ENCODE measurements at places on chromosomes 12 and 14.
A peak's percentile ranks its signal among the peaks of the same experiment; 100 is the strongest.

GRCh38 chr14:93685121-93685895, 103.0 kb downstream of the PRIMA1 start:
- DNase-seq: no peak

DNA sequence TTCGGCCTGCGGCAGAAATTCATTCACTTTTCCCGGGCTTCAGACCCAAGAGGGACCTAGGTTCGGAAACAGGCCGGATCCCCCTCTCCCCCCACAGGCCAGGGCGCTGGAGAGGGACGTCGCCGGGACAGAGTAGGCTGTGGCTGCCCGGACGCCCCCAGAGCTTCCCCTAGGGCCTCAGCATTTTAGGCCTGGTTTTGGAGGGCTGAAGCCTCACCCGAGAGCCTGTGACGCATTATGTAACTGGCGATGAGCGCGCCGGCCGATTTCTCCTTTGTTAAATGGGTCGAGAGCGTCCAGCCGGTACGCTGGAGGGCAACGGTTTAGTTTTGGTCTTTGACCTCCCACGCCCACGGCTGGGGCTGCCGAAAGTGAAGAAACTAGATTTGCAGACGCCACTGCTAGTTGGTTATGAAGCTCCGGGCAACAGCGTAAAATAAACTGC, 657 bp downstream of the PEBP1 start:
- DNase-seq: no peak

- DNase-seq: no peak
These were observed 69.9 kb downstream of the ARL6IP4 start for GRCh38 chr12:123050331-123050831.

DNA sequence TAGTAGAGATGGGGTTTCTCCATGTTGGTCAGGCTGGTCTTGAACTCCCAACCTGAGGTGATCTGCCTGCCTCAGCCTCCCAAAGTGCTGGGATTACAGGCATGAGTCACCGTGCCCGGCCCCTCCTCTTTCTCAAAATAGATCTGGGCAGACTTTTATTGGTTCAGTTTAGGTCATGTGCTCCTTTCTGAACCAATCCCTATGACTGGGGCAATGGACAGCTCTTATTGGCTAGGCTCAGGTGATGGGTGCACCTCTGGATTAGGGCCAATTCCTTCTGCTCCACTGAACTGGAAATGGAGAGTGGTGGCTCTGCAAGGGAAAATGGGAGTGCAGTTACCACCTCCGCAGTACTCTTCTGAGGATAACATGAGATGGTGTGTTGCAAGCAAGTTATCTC, 6.2 kb upstream of the ATP6V0A2 start:
- DNase-seq: no peak

- DNase-seq: no peak
These were observed 26.7 kb downstream of the GALNT9 start for GRCh38 chr12:132302466-132303358.

DNA sequence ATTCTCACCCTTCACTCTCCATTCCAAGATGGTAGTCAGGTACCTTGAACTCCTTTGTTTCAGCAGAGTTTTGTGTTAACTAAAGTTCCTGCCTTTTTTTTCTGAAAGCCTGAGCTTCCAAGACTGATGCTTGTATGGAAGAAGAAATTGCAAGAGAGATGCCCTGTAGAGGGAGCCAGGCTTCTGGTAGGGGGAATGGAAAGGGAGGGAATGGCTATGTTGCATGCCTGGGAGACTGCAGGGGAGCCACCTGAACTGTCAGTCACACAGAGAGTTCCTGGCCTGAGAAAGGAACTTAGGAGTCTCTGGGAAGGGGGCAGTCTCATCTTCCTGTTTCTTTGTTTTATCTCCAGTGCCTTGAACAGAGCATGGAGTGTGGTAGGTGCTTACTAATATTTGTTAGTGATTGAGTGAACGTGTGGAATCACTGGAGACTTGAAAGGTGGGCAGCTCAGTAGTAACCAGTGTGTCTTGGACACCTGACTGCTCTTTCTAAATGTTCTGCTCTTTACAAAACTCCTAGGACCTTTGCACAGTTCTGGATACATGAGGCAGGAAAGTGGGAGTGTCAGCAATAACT, 132.2 kb downstream of the ANO4 start:
- no peak for DNase-seq

- no peak for DNase-seq
These were observed 111.9 kb upstream of the ARHGAP5 start for GRCh38 chr14:31965071-31965734.

- no peak for DNase-seq
These were observed 124.3 kb downstream of the PPHLN1 start for GRCh38 chr12:42450248-42450647.

DNA sequence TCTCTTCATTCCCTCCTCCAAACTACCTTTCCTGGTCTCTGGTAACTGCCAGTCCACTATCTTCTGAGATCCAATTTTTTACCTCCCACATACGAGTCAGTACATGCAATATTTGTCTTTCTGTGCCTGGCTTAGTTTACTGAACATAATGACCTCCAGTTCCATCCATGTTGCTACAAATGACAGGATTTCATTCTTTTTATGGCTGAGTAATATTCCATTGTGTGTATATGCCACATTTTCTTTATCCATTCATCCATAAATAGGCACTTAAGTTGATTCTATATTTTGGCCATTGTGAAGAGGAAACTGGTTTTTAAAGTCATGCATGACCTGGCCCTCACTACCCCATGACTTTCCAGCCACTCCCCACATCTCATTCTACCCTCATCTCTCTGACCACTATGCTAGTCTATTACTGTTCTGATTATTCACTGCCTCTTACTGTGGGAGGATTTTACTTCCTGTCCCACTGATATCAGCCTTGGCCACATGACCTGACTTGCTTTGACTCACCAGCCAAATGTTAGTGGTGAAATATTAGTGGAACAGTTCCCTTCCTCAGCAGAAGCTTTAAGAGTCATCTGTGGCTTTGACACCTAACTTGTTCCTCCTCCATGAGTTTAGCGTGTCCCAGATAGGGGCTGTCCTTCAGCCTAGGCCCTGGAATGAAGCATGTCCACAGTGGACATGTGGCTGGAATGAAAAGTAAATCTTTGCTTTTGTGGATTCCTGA, 52.2 kb downstream of the GOLGA5 start:
- DNase-seq: no peak

DNA sequence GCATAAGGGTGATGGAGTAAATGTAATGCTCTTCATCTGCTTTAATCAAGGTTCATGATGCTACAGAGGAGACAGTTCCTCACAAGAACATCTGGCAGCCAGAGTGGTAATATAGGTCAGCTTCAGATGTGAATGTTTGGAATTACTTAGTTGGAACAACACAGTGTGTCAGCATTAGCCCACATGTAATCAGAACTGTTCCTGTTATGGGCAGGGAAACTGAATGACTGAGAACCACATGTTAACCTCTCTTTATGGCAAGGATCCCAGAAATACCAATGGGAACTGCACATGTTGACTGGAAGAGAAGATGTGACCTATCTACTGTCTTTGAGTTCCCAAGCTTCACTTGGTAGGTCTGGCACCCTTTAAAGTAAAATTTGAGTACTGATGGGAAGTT, 390.1 kb upstream of the PDE3A start:
- peak; percentile 31 for DNase-seq

GRCh38 chr14:72515779-72516770, 377.8 kb downstream of the DPF3 start:
- DNase-seq: peak; percentile 9

DNA sequence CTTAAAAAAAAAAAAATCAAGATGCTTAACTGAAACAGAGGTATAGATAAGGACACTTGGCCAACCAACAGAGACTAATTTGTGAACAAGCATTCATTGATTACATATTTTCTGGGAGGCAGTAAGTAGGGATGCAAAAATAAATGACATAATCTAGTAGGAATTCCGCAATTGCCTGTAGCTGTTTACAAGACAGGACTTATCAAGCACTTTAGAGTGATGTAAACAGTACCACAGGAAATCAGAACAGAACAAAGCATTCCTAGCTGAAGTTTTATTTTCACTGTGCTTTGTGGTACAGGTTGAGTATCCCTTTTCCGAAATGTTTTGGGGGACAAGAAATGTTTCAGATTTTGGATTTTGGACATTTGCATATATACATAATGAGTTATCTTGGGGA, 68.2 kb upstream of the FGD4 start:
- DNase-seq: no peak

DNA sequence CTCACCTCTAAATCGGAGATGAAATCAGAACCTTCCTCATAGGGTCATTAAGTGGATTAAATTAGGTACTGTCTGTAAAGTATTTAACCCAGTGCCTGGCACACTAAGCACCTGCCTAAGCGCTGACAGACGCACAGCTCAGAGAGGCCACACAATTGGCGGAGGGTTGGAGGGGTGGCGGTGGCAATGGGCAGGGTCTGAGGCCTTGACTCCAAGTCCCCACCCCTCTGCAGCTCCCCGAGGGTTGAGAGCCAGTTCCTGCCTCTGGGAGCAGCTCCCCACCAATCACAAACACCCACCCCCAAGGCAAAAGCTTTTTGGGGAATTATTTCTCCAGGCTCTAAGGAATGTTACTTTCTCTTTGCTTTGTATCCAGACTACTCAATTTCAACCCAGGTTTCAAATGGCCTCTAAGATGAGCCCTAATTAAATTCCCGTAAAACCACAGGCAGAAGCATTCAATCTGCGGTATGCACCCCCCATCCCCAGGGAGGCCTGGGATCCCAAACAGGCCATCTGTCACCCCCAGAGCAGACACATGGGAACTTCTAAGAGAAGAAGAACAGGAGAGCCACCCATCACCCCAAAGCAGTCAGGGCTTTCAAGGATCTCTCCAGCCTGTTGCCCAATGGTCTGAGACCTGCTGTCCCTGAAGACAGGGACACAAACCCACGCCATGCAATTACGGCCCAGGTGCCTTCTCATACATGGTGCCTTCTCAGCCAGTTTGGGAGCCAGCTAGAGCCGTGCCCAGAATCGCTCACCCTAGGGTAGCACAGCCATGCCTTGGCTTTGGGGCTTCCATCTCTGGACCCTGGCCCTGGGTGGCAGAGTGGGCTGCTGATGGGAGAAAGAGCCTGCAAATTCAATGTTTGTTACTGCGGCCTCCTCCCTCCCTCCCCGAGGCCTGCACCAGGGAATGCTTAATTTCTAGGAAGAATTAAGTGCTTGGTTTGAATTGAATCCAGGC, 66.1 kb downstream of the CHGA start:
- peak; percentile 95 for DNase-seq

DNA sequence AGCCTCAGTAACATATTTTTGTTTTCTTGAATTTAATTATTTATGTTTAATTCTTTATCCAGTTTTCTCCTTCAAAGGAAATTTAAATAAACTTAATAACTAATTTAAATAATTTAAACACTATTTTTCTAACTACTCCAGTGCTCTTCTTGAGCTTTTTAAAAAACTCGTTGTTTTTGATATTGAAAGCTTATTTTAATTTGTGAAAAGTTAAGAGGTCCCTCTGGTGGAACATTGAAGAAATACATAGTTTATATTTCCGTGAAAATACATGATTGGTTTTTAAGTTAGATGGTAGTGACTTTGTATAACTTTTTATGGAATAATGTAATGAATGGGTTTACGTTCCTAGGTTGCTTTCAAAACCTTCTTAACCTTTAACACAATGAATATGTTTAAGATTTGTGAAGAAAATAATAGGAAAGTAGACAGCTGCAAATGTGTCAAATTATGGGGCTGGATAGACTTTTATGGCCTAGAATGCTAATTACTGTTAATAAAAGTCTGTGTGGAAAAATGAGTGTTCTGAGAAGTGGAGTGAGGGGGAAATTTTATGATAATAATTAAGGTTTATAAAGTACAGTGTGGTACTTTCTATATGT, 45.9 kb upstream of the MSRB3 start:
- no peak for DNase-seq

GRCh38 chr14:81535396-81536164, 1.9 kb upstream of the SEL1L start:
- no peak for DNase-seq

GRCh38 chr12:33427071-33427470, 12.5 kb downstream of the SYT10 start:
- DNase-seq: no peak

DNA sequence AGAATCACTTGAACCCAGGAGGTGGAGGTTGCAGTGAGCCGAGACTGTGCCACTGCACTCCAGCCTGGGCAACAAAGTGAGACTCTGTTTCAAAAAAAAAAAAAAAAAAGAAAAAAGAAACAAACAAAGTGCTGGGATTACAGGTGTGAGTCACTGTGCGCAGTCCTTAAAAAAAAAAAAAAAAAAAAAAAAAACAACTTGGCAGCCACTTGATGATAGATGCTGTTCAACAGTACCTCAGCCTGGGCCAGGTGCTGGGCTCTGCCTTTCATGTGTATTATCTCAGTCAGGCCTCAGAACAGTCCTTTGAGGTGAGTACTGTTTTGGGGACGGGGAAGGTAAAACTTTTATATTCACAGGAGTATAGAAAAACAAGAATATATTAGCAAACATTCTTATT, 9.6 kb downstream of the ACADS start:
- DNase-seq: no peak

- peak; percentile 29 for DNase-seq
These were observed 120.3 kb downstream of the GARIN6 start for GRCh38 chr12:99767809-99768208.

Measured in NCI-H1694 (cell line).